Epithelial cell of esophagus (primary cell): ENCODE measurements at places on chromosomes 7 and 10.
A peak's percentile ranks its signal among the peaks of the same experiment; 100 is the strongest.

GRCh38 chr10:75083972-75084833 is 27.3 kb upstream of the SAMD8 start:
- peak; percentile 43 for DNase-seq

- DNase-seq = no peak
These were observed 336.8 kb downstream of the ARL4A start for GRCh38 chr7:13024121-13024674.

GRCh38 chr10:20879136-20879535 is 18.0 kb downstream of the NEBL start:
- DNase-seq = no peak

GRCh38 chr7:100371561-100372171 is 1.6 kb upstream of the PILRA start:
- DNase-seq = no peak

DNA sequence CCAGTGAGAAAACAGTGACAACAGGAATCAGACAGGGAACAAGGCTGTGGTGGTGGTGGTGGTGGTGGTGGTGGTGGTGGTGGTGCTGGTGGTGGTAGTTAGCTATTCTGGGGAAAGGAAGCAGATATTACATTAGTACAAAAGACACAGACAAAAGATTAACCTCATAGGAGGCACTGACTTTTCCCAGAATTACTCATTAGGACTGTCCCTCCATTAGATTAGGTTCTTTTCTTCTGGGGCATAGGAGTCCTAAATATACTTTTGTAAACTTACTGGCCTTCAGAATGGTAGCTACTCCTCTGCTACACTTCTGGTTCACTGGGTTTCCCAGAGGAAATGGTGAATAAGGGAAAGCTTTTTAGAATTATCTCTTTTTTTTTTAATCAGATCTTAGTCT is 156.6 kb upstream of the SEMA3D start:
- DNase-seq = no peak

DNA sequence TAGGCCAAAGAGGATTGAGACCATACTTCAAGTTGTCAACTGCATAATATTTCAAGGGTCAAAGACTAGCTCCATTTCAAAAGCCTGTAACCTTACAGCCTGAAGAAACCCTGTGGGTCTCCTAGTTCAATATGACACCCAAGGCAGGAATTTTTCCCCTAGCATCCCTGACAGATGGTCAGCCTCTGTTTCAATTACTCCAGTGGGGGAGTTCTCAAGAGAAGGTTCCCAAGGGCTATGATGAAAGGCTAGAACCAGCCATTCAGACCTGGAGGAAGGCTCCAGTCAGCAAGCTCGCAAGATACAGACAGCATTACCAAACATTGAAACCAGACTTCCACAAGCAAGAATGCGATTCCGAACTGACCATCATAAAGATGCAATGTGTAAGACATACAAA is 1.6 kb downstream of the HTR7 start:
- no peak for DNase-seq

DNA sequence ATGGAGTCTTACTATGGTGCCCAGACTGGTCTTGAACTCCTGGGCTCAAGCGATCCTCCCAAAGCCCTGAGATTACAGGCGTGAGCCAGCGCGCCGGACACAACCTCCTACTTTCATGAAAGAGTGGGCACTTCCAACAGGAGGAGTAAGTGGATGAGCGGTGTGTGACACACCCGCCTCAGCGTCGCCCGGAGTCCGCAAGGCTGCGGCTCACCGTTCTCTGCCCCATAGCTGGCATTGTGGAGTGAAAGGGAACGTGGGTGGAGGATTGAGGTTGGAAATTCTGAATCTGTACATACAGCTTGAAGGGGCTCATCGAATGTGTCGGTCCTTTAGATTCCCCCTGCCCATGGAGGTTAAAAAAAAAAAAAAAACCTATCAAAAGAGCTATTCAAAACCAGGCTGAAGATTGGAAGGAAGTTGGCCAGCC is 524 bp upstream of the PRXL2A start:
- DNase-seq = peak; percentile 42

- peak; percentile 44 for DNase-seq
These were observed 14.9 kb downstream of the SMURF1 start for GRCh38 chr7:99129001-99129400.

- DNase-seq = no peak
These were observed 24.6 kb upstream of the SH2D4B start for GRCh38 chr10:80513106-80513505.

DNA sequence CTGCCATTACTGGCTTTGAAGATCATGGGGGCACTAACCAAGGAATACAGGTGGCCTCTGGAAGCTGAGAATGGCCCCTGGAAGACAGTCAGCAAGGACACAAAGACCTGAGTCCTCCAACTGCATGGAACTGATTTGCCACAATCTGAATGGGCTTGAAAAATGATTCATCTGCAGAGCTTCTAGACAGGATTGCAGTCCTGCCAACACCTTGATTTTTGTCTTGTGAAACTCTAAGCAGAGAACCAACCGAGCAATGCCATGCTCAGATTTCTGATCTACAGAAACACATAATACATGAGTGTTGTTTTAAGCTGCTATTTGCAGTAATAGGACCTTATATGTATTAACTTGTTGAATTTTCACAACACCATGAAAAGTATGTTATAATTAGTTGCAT is 66.1 kb upstream of the SLC13A1 start:
- DNase-seq = peak; percentile 19

DNA sequence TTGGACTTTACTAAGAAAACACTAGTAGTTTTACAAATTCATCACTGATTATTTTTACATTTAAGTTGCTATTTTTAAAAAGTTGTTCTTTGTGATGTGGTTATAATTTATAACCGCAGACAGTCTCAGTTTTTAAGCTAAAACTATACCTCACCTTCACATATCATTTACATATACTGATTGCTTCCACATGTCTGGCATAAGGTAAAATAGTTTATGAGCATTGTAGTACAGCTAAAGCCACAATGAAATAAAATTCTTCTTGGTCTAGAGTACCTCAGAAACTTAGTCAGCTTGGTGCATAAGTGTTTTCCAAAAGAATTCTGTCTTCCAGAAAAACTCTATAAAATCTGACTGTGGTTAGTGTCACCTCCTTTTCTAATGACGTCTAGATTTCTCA is 13.0 kb downstream of the SEMA3A start:
- DNase-seq = no peak

GRCh38 chr10:76915316-76915715 is 722.3 kb downstream of the KCNMA1 start:
- no peak for DNase-seq

GRCh38 chr7:102981451-102981850 is 68.7 kb downstream of the LRRC17 start:
- no peak for DNase-seq

DNA sequence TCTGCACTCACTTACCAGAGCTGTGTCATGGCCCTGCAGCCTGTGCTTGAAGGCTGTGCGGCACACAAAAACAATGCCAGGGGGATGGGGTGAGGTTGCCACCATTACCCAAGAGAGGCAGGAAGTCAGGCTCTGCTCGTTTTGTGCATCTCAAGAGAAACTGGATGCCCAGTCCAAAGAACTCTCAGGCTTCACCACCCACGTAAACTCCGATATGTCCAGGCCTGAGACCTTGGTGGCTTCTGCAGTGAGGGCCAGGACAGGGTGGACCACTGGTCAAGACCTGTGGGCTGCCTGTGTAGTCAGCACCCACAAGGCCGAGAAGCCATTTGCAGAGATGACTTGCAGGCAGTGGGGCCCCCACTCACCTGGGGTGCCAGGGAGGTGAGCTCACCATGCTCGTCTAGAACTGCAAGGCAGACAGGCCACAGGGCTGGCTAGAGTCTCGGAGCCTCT is 54.7 kb upstream of the EBF3 start:
- DNase-seq = no peak

GRCh38 chr10:78577712-78578111 is 491.1 kb upstream of the ZMIZ1 start:
- no peak for DNase-seq

- DNase-seq = no peak
These were observed 49.2 kb upstream of the MGMT start for GRCh38 chr10:129417870-129418269.

- no peak for DNase-seq
These were observed 7.4 kb upstream of the MICALL2 start for GRCh38 chr7:1466524-1467271.

- no peak for DNase-seq
These were observed 7.6 kb downstream of the LRIT2 start for GRCh38 chr10:84217746-84218145.

GRCh38 chr7:155287284-155287935 is 10.3 kb upstream of the INSIG1 start:
- DNase-seq = no peak

- DNase-seq = peak; percentile 52
These were observed 47.8 kb upstream of the FIGNL1 start for GRCh38 chr7:50497968-50498367.

DNA sequence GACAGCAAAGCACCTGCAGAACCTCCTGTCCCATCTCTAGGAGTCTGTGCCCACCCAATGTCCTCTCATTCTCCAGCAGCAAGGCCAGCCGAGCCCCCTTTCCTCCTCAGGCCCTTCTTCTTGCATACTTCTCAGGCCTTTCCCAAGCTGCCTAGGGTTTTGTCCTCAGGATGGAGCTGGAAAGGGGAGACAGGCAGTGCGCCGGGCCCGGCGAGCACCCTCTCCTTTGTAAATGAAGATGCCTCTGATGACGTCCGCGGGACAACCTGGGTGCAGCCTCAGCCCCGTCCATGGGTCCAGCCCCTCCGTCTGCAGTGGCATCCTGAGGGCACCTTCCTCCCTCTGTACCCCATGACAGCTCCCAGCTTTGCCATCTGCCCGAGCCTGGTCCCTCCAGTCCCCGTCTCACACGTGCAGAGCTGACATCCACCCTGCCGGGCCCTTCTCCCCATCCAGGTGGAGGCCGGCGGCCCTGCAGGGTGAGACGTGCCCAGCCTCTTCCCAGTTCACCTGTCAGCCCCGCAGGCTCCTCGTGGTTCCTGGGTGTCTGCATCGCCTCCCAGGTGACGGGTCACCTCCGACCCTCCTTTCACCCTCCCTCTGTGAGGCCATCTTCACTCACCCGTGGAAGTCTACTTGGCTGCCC is 36.4 kb downstream of the JAKMIP3 start:
- no peak for DNase-seq

DNA sequence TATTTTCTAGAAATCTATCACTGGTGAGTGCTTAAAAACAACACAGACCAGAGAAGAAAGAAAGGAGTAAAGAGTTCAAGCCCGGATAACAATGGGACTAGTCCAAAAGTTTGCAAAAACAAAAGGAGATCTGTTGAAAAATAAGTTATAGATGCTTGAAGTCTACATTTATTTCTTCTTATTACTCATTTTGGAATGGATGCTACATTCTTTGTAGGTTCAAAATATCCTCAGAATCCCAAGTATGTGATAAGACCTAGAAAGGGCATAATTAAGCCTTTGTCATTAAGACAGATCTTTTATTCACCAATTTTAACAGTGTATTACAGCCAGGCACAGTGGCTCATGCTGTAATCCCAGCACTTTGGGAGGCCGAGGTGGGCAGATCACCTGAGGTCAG is 42.7 kb upstream of the ITGB8 start:
- no peak for DNase-seq

GRCh38 chr10:45811075-45811474 is 36.2 kb downstream of the AGAP4 start:
- no peak for DNase-seq

DNA sequence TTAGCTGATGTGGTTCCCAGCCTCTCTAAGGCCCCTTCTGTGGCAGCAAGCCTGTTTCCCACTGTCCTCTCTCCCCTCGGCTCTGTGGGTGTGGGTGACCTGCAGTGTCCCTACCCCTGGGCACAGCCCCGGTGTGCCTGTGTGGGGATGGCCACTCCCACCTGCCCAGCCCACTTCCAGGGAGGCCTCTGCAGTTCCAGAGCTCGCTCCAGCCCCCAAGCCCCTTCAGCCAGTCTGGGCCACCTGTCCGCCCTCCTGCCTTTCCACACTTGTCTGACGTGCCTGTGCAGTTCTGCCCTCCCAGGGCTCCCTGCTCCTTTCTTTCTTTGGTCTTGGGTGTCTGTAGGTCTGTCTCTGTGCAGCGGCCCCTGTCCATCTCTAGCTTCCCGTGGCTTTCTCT is 127.0 kb upstream of the PPIF start:
- no peak for DNase-seq

DNA sequence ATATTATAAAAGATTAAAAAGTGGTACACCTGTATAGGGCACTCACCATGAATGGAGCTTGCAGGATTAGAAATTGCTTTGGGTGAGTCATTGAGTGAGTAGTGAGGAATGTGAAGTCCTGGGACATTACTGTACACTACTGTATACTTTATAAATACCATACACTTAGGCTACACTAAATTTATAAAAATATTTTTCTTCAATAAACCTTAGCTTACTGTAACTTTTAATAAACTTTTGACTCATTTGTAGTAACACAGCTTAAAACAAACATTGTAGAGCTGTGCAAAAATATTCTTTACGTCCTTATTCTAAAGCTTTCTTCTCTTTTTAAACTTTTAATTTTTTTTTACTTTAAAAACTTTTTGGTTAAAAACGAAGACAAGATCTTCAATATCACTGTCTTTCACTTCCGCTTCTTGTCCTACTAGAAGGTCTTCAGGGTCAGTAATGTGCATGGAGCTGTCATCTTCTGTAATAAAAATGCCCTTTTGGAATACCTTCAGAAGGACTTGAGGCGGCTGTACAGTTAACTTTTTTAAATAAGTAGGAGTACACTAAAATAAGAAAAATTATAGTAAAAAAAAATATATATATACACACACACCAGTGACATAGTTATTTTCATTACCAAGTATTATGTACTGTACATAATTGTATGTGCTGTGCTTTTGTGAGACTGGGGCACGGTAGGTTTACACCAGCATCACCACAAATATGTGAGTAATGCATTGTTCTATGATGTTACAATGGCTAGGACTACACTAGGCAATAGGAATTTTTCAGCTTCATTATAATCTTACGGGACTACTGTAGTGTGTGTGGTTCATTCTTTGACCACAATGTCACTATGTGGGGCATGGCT is 3.5 kb downstream of the STK31 start:
- DNase-seq = peak; percentile 84

- DNase-seq = peak; percentile 77
These were observed 91.4 kb downstream of the ZNF777 start for GRCh38 chr7:149369497-149369896.

GRCh38 chr10:24349379-24350001 is 140.6 kb downstream of the KIAA1217 start:
- peak; percentile 62 for DNase-seq

DNA sequence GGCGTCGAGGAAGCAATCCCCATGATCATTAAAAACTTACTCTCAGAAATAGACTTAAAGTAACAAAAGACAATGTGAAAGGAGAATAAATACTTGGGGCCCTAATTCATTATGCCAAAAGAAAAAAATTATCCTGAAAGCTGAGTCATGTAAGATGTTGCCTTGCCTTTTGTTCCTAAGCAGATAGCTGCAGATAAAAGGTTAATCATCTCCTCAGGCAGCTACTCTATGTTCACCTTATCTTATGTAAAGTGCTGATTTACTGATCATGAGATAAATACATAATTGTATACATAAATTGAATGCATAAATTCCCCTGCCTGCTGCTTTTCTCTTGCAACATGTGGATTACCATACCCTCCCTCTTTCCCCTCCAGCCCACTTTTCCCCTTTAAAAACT is 28.1 kb upstream of the CREB3L2 start:
- DNase-seq = peak; percentile 21

GRCh38 chr10:131683281-131683861 is 217.4 kb upstream of the PPP2R2D start:
- no peak for DNase-seq

- DNase-seq = peak; percentile 87
These were observed 50.6 kb upstream of the ITGB1 start for GRCh38 chr10:33008499-33009243.
